ENCODE measurements at places on chromosomes 4 and X. TPM values are rescaled to one million over a fixed set of nuclear protein-coding genes. Genes with fewer than 3 reads are reported as not detected.

Gene ADGRL3
- 1.8 TPM for total RNA-seq

Gene KLHL13
- 4.0 TPM for total RNA-seq

Gene HPGD
- 23.0 TPM for total RNA-seq

Gene GC
- total RNA-seq, result not detected

Gene MGAT4D
- total RNA-seq, result not detected

DNA sequence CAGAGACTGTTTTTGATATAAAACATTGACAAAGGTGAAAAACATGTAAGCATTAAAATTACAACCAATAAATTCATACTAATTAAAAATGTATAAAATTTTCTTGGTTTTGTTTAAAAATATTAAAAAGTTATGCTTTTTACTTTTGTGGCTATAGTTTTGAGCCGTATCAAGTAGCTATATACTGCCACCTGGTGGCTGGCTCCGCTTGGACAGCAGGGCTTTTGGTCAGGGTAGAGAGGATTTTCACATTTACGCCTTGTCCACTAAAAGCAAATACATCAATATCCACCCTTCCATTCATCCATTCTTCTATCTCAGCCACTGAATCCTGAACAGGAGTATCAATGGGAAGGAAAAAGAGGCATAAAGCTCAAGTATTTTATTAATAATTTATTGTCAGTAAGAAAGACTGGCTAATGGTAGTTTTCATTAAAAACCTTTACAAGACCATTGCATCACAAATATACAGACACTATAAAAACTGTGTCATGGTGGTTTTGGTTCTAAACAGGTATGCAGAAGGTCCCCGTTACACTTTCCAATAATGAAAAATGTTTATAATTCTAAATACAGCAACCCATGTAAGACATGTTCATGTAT, 32.1 kb upstream of the MTNR1A start:
- DNase-seq, result no peak

GRCh38 chr4:161799710-161800109, 364.1 kb downstream of the FSTL5 start:
- no peak for DNase-seq

- no peak for DNase-seq
Measured at GRCh38 chrX:20530406-20530921, 263.8 kb upstream of the RPS6KA3 start.

GRCh38 chr4:159337041-159337440, 234.2 kb downstream of the RAPGEF2 start:
- DNase-seq, result no peak

DNA sequence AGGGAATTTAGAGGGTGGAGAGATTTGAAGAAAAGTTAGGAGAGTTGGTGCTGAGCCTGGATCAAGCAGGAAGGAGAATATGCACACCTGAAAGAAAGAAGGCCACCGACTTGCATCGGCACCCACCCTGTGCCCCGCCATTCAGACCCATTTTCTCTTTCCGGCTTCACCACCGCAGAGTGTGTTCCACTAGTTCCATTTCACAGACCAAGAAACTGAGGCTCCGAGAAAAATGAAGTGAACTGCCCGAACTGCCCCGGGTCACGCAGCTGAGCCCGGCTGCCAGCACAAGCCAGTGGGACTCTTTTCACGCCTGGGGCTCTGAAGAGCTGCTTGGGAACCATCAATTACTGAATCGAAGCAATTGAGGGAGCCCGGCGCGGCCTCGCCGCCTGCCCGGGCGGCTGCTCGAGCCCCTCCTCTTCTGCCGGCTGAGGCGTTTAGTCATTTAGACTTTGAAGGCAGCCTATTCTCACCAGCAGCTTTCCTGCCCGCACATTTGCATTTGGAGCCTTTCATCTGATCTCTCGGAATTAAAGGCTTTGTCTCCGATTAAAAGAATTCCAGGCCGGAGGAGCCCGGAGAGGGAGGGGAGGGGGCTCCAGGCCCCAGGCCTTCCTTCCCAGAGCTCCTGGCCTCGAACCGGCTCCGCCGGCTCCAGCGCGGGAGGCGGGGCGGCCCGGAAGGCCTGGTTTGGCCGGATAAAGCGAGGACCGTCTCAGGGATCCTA, 140.2 kb upstream of the PJA1 start:
- no peak for DNase-seq

DNA sequence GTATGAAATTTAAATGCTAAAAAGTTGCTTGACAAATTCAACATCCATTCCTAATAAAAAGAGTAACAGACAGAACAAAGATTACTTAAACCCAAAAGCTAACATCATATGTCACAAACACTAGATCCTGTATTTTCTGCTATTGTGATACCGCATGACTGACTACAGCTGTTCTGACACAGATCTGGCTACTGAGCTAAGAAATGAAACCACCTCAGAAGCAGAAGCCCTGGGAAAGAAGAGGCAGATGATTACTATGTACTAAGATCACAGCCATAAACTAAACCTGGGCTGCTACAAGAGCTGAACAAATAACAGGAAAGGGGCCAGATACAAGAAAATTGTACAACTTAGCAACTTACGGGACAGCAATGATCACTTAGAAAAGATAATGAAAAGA, 9.4 kb downstream of the LETM1 start:
- DNase-seq, result no peak

- no peak for DNase-seq
Measured at GRCh38 chr4:7970361-7970946, 30.8 kb upstream of the AFAP1 start.

DNA sequence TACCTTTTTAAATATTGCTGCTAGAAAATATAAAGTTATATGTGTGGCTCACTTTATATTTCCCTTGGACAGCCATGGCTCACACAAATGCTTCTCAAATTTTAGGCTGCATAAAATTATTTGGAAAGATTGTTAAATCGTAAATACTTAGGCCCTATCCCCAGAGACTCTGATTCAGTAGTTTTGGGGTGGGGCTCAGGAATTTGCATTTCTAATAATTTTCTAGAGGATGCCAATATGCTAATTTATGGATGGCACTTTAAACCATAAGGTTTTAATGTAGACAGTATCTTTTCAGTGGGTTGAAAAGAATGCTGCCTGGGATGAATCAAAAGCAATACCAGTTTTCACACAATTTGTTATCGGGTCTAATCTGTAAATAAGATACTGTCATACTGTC, 49.7 kb downstream of the RAP1GDS1 start:
- no peak for DNase-seq

DNA sequence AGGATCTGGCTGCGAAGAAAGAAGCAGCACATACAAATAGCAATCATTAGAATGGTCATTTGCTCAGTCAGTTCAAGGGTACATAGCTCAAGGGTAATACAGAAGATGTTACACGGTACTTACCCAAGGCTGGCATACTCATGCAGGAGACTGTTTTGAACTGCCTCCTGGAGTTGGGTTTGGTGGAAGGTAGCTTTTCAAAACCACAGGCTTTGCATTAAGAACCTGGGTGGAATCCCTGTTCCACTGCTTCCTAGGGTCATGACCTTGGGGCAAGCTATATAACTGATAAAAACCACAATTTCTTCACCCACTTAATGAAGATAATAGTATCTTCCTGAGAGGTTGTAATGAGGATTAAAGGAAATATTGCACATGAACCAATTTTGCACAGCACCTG, 36.5 kb downstream of the TBC1D9 start:
- DNase-seq, result no peak

DNA sequence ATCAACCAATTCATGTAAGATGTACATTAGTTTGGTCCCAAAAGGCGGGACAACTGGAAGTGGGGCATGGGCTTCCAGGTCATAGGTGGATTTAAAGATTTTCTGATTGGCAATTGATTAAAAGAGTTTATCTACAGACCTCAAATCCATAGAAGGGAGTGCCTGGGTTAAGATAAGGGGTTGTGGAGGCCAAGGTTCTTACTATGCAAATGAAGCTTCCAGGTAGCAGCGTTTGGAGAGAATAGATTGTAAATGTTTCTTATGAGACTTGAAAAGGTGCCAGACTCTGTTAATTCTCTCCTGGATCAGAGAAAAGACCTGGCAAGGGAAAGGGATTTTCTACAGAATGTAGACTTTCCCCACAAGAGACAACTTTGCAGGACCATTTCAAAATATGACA, 2.4 kb downstream of the MGST2 start:
- DNase-seq, result no peak

- no peak for DNase-seq
Measured at GRCh38 chr4:142396279-142396678, 449.8 kb downstream of the INPP4B start.

- no peak for DNase-seq
Measured at GRCh38 chr4:3257103-3257555, 8.2 kb downstream of the MSANTD1 start.

DNA sequence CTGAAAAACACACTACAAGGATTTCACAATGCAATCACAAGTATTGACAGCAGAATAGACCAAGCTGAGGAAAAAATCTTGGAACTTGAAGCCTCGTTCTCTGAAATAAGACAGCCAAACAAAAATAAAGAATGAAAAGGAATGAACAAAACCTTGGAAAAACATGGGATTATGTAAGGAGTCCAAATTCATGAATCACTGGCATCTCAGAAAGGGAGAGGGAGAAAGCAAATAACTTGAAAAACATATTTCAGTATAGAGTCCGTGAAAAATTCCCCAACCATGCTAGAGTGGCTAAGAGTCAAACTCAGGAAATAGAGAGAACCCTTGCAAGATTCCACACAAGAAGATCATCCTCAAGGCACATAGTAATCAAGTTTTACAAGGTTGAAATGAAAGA, 178.5 kb upstream of the CTSO start:
- DNase-seq, result no peak

- no peak for DNase-seq
Measured at GRCh38 chr4:53183754-53184153, 182.1 kb downstream of the SCFD2 start.
